ENCODE measurements at places on chromosomes 7 and 10. TPM values are rescaled to one million over a fixed set of nuclear protein-coding genes. Genes with fewer than 3 reads are reported as not detected.

Gene GIMAP7
- polyA plus RNA-seq: 557 TPM

Gene BTAF1
- polyA plus RNA-seq: 13.9 TPM

Gene SLC29A4
- 0.82 TPM for polyA plus RNA-seq

Gene EPO
- not detected for polyA plus RNA-seq

Data from CD4-positive, alpha-beta memory T cell (primary cell).